ENCODE measurements at places on chromosomes 3 and 15. TPM values are rescaled to one million over a fixed set of nuclear protein-coding genes. Genes with fewer than 3 reads are reported as not detected.

The CLDN18 gene
- not detected for total RNA-seq

The GOLGA8J gene
- total RNA-seq = 0.12 TPM

The ACVR2B gene
- 3.1 TPM for total RNA-seq

The GOLGA8R gene
- total RNA-seq = 0.26 TPM

The KLHDC8B gene
- 5.4 TPM for total RNA-seq

The NBEAL2 gene
- total RNA-seq = 61.4 TPM

The KLHL25 gene
- total RNA-seq = 6.0 TPM

The TM4SF1 gene
- total RNA-seq = 1,260 TPM

The USP8 gene
- total RNA-seq = 32.1 TPM

The IMP3 gene
- total RNA-seq = 129 TPM

The SH2D7 gene
- not detected for total RNA-seq

The RAMAC gene
- total RNA-seq = 63.9 TPM
